Natural killer cell treated with Interleukin-12 subunit alpha and Interleukin-12 subunit beta and Interleukin-15 and Interleukin-18, amount 100 ng/mL, for 72 hours (primary cell): ENCODE measurements at places on chromosomes 11 and 22. TPM values are rescaled to one million over a fixed set of nuclear protein-coding genes. Genes with fewer than 3 reads are reported as not detected.
A peak's percentile ranks its signal among the peaks of the same experiment; 100 is the strongest.

DNA sequence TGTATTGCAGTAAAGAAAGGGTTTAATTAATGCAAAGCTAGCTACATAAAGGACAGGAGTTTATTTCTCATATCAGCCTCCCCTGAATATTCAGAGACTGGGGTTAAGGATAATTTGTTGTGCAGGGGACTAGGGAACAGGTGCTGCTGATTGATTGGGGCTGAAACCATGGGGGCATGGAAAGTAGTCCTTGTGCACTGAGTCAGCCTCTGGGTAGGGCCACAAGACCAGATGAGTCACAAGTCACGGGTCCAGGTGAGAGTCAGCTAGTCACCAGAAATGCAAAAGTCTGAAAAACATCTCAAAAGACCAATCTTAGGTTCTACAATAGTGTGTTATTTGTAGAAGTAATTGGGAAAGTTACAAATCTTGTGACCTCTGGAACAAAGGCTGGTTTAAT lies 32.9 kb upstream of the SYT13 start:
- no peak for DNase-seq
- H3K27me3 ChIP-seq, result peaks cover 13% of the 10 kb centered on the region
- no peaks in the 10 kb centered on the region for H3K4me1 ChIP-seq

DNA sequence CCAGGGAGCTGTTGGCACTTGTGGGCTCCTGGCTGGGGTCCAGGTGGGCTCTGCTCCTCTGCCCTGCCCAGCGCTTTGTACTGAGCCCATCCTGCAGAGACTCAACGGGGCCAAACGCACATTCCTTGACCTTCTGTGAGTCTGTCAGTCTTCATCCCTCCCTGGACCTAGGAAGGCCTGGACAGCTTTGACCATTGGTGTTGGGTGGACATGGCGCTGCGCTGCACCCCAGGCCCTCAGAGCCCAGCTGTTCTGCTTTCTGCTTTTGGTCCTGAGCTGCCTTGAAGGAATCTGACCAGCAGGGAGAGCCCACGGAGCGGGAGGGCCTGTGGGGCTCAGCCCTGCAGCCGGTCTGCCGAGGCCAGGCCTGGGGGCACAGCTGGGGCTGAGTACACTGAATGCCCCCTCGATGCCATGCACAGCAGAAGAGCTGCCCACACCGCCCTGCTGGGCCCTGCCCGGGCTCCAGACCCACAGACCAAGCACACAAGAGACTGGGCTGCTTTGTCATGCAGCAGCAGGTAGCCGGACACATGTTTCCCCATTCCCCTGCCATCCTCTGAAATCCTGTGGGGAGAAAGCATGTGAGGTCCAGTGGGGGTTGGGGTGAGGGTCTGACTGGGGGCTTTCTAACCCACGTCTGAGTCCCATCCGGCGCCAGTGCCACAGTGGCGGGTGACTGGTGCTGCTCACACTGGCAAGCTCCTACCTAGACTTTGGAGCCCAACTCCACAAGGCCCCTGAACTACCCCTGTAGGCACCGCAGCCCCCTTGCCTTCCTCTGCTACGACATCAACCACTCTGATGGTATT lies 24.1 kb upstream of the CCDC188 start:
- no peaks in the 10 kb centered on the region for H3K27me3 ChIP-seq
- H3K4me3 ChIP-seq, result no peak overlapping the region
- no peak for DNase-seq
- no peak overlapping the region for H3K27ac ChIP-seq
- H3K4me1 ChIP-seq, result no peaks in the 10 kb centered on the region
- no peaks in the 10 kb centered on the region for H3K36me3 ChIP-seq

GRCh38 chr11:57224537-57224936 lies 12.5 kb downstream of the APLNR start:
- H3K36me3 ChIP-seq, result no peaks in the 10 kb centered on the region
- no peak overlapping the region for H3K27ac ChIP-seq
- peaks cover 17% of the 10 kb centered on the region for H3K27me3 ChIP-seq
- H3K4me3 ChIP-seq, result no peak overlapping the region
- no peaks in the 10 kb centered on the region for H3K4me1 ChIP-seq

Gene DCDC1
- not detected for total RNA-seq

DNA sequence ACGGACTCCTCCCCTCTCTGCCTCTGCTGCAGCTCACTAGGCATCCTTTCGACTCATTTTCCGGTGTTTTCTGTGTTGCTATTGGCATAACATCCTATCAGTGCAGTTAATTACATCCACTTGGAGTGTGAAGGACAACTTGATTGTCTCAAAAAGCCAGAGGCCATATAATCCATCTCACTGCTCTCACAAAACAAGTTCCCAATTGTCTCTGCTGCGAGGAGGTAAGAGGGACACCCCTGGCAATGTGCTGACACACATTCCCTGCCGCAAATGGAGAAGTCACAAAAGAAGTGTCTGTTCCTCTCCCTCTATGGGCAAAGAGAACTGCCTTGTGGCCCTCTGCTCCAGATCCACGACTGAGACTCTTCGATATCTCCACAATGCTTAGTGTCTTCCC lies 618.4 kb downstream of the OPCML start:
- no peak overlapping the region for H3K27ac ChIP-seq
- no peaks in the 10 kb centered on the region for H3K27me3 ChIP-seq
- no peaks in the 10 kb centered on the region for H3K4me1 ChIP-seq
- H3K36me3 ChIP-seq, result no peaks in the 10 kb centered on the region

Gene LRP5
- total RNA-seq, result 0.93 TPM

GRCh38 chr11:17878743-17879142 lies 134.1 kb downstream of the SERGEF start:
- H3K27me3 ChIP-seq, result no peaks in the 10 kb centered on the region
- no peak for DNase-seq
- no peaks in the 10 kb centered on the region for H3K36me3 ChIP-seq
- H3K4me3 ChIP-seq, result no peak overlapping the region

GRCh38 chr22:50047346-50047745 lies 10.8 kb downstream of the TTLL8 start:
- H3K27me3 ChIP-seq, result peaks cover 14% of the 10 kb centered on the region
- peaks cover 4% of the 10 kb centered on the region for H3K4me1 ChIP-seq
- no peak overlapping the region for H3K4me3 ChIP-seq
- H3K36me3 ChIP-seq, result no peaks in the 10 kb centered on the region
- DNase-seq, result peak; percentile 62
- H3K27ac ChIP-seq, result no peak overlapping the region

GRCh38 chr11:133896642-133897330 lies 51.5 kb upstream of the SPATA19 start:
- DNase-seq, result no peak
- H3K27ac ChIP-seq, result no peak overlapping the region
- H3K4me1 ChIP-seq, result no peaks in the 10 kb centered on the region
- H3K36me3 ChIP-seq, result no peaks in the 10 kb centered on the region
- H3K27me3 ChIP-seq, result peaks cover 10% of the 10 kb centered on the region
- no peak overlapping the region for H3K4me3 ChIP-seq

DNA sequence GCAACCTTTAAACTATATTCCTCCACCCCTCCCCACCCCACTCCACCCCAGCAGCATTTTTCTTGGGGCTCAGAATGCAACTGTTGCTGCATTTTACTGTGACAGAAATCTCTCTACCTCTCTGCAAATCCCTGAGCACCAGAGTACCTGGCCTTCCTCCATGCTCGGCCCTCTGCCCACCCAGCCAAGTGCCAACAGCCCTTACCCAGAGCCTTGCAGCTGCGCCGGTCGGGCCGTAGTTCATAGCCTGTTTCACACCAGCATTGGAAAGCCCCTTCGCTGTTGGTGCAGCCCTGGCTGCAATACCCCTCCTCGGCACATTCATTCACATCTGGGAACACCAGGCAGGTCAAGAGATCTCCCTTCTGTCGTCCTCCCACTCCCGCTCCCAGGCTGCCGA lies 23.4 kb downstream of the LRP4 start:
- no peaks in the 10 kb centered on the region for H3K27me3 ChIP-seq
- no peak overlapping the region for H3K4me3 ChIP-seq

DNA sequence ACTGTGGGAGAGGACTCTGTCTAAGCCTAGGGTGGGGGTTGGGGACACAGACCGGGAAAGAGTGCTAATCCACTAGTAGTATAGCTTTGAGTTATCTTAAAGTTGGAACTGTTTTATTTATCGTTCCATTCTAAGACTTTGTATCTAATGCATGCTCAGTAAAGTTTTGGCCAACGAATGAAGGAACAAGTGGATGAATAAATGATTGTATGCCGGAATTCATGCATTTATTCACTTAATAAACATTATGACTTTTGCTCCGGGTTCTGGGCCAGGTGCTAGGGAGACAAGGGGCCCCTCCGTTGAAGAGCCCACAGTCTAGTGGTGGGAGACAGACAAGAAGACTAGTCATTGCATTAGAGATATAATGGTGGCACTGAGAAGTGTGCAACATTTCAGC lies 645 bp downstream of the RNF121 start:
- no peaks in the 10 kb centered on the region for H3K27me3 ChIP-seq
- no peak for DNase-seq
- no peaks in the 10 kb centered on the region for H3K36me3 ChIP-seq
- H3K4me3 ChIP-seq, result peak overlapping the region; percentile 92

Gene GTPBP1
- 135 TPM for total RNA-seq

GRCh38 chr11:2555891-2556290 lies 111.1 kb downstream of the KCNQ1 start:
- H3K27ac ChIP-seq, result no peak overlapping the region
- no peaks in the 10 kb centered on the region for H3K4me1 ChIP-seq
- H3K36me3 ChIP-seq, result no peaks in the 10 kb centered on the region
- no peaks in the 10 kb centered on the region for H3K27me3 ChIP-seq
- peak; percentile 23 for DNase-seq
- no peak overlapping the region for H3K4me3 ChIP-seq

Gene MS4A7
- total RNA-seq, result 0.70 TPM

DNA sequence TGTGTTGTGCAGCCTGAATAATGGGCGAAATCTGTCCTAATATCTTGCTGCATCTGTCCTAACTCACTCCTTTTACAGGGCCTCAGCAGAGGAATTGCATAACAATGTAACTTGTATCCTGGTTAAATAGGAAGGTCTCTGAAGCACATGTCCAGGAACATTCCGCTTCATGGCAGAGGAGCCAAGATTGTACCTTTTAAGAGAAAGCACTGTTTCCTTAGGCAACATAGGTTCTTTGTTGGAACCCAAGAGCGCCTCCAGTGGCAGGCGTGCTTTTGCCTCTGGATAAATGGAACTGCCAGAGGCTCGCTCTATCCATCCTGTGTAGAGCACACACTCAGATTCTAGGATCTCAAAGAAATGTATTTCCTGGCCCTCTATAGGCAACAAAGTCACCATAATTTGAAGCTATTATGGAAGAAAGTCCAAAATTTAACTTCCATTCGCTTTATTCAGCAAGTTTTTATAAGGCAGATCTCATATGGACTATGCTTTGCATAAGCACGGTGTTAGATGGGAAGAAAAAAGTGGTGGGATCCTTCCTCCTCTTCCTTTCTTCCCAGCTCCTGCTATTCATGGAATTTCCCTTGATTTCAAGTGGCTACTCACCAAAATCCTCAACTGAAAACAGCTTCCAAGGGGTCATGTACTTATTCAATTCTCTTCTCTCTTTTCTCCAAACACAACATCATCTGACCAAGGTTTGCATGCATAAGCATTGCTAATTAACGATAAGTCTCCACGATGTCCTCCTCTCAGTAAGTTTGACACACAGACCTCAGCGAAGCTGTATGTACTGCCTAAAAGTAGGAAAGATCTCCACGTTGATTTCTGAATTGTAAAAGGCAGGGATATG lies at the start of gene BLID:
TSS of gene BLID (minus strand) at position 692 of the 856 bp plus-strand sequence. CDS start at position 399, 293 bp downstream.
- no peak within 1 kb of the TSS for H3K4me3 ChIP-seq
- H3K27me3 ChIP-seq, result no peaks in the 10 kb centered on the region
- H3K4me1 ChIP-seq, result no peaks in the 10 kb centered on the region
- no peak within 1 kb of the TSS for H3K27ac ChIP-seq
